Uterus (tissue), 4 donors: ENCODE measurements at places on chromosomes 5 and 9. TPM values are rescaled to one million over a fixed set of nuclear protein-coding genes. Genes with fewer than 3 reads are reported as not detected.
A peak's percentile ranks its signal among the peaks of the same experiment; 100 is the strongest.

CA9 gene
- not detected for total RNA-seq

MPDZ gene
- 52.9 TPM for total RNA-seq

- no peak for DNase-seq
- no peaks in the 10 kb centered on the region for H3K4me1 ChIP-seq
- no peaks in the 10 kb centered on the region for H3K27me3 ChIP-seq
- H3K27ac ChIP-seq = no peak overlapping the region
These were observed 54.3 kb upstream of the ANKRD33B start for GRCh38 chr5:10509575-10509974.

DNA sequence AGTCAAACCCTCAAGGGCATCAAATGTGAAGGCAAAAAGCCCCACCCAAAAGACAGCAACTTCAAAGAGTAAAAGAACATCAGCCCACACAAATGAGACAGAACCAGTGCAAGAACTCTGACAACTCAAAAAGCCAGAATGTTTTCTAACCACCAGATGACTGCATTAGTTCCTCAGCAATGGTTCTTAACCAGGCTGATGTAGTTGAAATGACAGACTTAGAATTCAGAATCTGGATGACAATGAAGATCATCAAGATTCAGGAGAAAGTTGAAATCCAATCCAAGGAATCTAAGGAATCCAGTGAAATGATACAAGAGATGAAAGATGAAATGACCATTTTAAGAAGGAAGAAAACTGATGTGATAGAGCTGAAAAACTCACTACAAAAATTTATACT, 339.7 kb downstream of the KIF4B start:
- no peak for DNase-seq
- no peak overlapping the region for H3K27ac ChIP-seq
- H3K36me3 ChIP-seq = no peaks in the 10 kb centered on the region
- no peak overlapping the region for H3K4me3 ChIP-seq
- no peaks in the 10 kb centered on the region for H3K27me3 ChIP-seq
- no peaks in the 10 kb centered on the region for H3K4me1 ChIP-seq

- H3K4me1 ChIP-seq = no peaks in the 10 kb centered on the region
- H3K27me3 ChIP-seq = no peaks in the 10 kb centered on the region
- peak; percentile 71 for DNase-seq
- peak overlapping the region; percentile 93 for H3K27ac ChIP-seq
These were observed 923 bp upstream of the ZBTB5 start for GRCh38 chr9:37466037-37466709.

STKLD1 gene
- not detected for total RNA-seq

GRCh38 chr5:10337107-10337506, 16.4 kb upstream of the MARCHF6 start:
- no peaks in the 10 kb centered on the region for H3K36me3 ChIP-seq
- H3K4me3 ChIP-seq = no peak overlapping the region
- peaks cover under 1% of the 10 kb centered on the region for H3K4me1 ChIP-seq
- no peak overlapping the region for H3K27ac ChIP-seq
- H3K27me3 ChIP-seq = no peaks in the 10 kb centered on the region

DNA sequence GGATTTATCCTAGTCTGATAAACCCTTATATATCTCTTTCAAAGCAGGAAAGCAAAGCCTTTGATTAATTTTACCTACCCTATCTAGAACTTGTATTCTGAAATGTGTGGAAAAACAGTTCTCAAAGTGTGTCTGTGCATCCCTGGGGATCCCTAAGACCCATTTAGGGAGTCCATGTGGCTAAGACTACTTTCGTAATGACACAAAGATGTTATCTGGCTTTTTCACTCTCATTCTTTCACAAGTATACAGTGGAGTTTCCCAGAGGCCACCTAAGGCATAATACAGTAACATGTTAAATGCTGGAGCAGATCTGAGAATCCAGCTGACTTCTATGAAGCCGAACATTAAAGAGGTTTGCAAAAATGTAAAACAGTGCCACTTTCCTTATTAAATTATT, 54.3 kb upstream of the TNFSF15 start:
- DNase-seq = no peak
- no peaks in the 10 kb centered on the region for H3K36me3 ChIP-seq
- H3K4me3 ChIP-seq = no peak overlapping the region
- H3K27ac ChIP-seq = no peak overlapping the region
- H3K4me1 ChIP-seq = no peaks in the 10 kb centered on the region
